ELR (cell line): ENCODE measurements at places on chromosomes 2 and 18.

DNA sequence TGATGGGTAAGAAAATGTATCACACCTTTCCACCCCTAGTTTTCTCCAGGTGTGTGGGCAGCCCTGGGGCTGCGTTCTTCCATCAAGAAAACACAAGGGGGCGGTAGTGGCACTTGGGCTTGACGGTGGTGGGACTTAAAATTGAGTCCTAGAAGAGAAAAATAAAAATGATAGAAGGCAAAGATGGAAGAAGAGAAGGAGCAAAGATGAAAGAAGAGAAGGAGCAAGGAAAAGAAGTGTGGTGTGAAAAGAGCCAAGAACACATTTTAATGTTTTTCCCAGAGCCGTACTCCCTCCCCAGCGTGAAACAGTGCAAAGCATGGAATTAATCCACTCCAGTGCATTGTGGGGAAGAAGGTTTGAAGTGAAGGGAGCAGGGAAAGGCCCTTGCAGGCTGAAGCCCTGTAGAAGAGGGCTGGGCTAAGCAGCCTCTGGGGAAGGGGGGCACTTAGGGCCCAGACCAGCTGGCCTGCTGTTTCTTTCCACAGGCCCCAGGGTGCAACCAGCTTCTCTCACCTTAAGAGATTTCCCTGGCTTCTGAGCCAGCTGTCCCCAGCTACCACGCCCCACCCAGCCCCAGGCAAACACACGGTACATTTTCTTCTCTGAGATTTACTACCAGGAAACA is 256.8 kb downstream of the RNF152 start:
- peak; percentile 68 for DNase-seq

DNA sequence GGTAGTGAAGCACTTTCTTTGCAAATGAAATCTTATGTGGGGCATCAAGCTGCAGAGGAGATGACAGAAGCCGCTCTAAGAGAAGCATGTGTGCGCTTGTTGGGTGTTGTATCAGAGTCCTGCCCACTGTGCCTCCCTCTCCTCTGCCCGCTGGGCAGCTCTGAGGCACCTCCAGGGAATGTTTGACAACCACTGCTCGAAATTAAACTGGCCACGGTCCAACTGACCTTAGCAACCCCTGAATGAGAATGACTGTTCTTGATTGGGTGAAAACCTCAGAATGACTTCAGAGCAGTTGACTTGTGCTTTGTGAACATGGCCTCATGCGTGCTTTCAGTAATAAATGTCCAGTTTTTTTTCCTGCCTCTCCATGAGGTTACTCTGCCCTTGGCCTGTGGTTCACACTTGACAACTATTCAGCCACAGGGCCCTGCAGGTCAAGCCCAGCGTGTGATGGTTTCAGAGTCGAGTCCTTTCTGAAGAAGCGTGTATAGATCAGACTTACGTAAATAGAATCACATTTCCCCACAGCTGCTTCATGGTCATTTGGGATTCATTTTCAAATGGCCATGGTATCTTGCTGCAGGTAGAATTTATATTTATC is 94.9 kb downstream of the SLC4A3 start:
- peak; percentile 27 for DNase-seq

DNA sequence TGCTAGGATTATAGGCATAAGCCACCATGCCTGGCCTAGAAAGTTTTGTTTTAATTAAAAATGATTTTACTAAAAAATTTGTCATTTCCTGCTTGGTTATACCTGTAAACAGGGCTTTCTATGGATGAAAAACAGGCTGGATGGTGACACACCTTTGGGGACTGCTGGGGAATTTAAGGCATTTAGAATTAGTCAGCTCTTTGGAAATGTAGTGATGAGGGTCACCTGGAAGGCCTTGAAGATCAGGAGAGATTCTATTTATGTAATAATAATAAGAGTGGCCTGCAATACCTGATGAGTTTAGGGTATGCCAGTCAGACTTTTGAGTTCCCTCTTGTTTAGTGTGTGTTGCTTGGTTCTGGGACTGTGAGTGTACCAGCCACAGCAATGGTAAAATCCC is 51.1 kb downstream of the RALBP1 start:
- DNase-seq: no peak

- DNase-seq: no peak
Measured at GRCh38 chr2:128388499-128388941, 69.9 kb upstream of the HS6ST1 start.

DNA sequence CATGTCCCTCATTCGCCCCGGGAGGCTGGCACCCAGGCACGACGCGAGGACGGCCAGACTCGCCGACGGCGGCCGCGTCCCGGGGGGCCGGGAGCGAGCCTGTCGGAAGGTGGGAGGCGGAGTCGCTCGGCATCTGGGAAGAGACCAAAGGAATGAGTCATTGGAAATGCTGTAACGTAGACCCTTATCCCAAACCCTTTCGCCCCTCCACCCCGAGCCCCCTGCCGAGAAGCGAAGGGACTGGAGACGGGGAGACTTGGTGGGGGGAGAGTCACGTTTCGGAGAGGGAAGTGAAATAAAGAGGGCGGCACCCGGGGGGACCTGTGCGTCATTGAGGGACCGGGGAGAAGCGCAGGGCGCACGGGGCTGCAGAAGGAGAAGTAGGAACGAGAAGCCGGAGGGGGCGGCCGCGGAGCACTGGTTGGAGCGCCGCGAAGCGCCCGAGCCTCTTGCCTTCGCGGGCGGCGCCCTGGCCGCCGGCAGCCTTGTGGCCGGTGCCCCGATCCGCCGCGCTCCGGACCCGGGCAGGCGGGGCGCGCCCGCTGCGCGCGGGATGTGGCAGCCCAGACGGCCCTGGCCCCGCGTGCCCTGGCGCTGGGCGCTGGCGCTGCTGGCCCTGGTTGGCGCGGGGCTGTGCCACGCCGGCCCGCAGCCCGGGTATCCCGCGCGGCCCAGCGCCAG is at the start of gene EMILIN2:
EMILIN2 (plus strand) TSS at position 371 of the 681 bp plus-strand sequence; CDS start at position 554, 183 bp downstream.
- peak; percentile 47 for DNase-seq
